ENCODE measurements at places on chromosomes 7 and 10.

GRCh38 chr7:14598978-14599377 lies 303.6 kb downstream of the DGKB start:
- DNase-seq: no peak

DNA sequence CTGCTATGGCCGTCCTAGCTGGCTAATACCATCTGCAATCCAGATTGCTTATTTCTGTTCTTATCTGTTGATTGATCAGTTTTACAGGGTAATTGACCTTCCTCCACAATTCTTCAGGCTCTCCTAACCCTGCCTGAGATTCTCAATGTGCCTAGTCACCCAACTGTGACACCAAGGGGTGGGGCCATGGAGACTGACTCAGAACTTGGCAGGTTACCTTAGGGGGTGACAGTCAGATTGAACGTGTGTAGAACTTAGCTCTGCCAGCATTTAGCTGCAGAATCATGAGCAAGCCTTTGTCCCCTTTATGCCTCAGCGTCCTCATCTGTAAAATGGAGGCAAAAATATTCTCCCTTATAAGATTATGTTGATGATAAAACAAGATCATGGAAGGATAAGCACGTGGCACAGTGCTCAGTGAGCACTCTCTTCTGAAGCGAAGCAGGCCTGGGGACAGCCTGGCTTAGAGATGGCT lies 19.1 kb upstream of the LEP start:
- peak; percentile 80 for DNase-seq

DNA sequence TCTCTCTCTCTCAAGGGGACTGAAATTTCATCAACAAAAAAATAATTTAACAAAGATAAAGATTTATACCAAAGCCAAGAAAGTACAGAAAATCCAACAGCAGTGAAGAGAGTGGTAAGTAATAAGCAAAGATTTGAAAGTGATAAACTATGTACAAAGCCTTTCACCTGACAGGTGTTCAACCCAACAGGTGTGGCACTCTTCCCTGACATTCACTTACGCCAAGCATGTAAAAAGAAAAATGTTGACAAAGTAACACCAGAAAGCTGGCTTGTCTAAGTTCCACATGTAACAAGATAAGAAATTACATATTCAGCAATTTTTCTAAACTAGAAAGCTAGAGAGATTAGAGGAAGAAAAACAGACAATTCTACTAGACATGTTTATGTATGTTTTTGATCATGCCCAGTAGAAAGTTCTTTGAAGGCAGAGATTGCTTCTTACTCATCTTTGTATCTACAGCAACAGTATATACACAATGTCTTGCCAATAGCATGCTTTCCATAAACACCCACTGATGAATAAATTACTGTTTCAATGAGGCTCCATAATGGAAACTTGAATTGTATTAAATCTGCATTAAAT lies 468.5 kb downstream of the PARD3 start:
- DNase-seq: peak; percentile 11

DNA sequence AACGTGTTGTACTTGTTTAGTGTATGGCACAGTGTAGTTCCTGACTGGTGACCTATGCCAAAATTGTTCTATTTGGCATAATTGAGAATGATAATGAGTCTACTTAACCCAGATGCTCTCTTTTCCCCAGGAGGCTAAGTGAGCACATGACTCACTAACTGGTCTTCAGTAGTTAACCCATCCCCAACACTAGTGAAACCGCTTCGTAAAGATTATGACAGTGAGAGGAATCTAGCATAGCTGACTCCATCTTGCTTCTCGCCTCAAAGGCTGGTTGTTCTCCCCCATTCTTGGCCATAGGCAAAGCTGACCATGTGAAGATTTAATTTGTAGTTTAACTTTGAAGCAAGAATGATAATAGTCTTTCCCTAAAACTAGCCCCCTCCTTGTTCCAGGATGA lies 47.2 kb downstream of the CDK1 start:
- DNase-seq: no peak

- no peak for DNase-seq
These were observed 53.0 kb downstream of the TCF7L2 start for GRCh38 chr10:113003052-113003451.

DNA sequence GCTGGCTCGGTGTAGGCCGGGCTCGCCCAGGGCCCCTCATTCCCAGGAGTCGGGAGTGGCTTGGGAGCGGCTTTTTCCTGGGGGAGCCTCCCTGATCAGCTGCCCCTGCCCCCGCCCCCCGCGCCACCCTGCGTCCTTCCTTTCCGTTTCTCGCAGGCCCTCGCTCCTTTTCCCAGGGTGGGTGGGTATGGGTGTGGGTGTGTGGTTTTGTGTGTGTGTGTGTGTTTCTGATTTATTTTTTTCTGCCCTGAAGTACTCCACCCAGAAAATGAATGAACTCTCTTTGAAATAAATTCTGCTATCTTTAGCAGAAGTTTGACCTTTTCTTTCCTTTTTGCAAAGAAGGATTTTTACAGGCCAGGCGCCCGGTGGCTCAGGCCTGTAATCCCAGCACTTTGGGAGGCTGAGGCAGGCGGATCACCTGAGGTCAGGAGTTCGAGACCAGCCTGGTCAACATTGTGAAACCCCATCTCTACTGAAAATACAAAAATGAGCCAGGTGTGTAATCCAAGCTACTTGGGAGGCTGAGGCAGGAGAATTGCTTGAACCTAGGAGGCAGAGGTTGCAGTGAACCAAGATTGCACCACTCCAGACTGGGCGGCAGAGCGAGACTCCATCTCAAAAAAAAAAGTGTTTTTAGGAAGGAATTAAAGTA lies 30.0 kb upstream of the AP5Z1 start:
- DNase-seq: no peak

Measured in RKO (cell line).